ENCODE measurements at places on chromosomes 7 and 10.

GRCh38 chr7:138663725-138664710, 37.1 kb downstream of the SVOPL start:
- peak; percentile 60 for DNase-seq

- DNase-seq: no peak
These were observed 12.3 kb upstream of the PDCD4 start for GRCh38 chr10:110859206-110859972.

GRCh38 chr7:121081327-121081936, 92.9 kb downstream of the CPED1 start:
- DNase-seq: peak; percentile 86

DNA sequence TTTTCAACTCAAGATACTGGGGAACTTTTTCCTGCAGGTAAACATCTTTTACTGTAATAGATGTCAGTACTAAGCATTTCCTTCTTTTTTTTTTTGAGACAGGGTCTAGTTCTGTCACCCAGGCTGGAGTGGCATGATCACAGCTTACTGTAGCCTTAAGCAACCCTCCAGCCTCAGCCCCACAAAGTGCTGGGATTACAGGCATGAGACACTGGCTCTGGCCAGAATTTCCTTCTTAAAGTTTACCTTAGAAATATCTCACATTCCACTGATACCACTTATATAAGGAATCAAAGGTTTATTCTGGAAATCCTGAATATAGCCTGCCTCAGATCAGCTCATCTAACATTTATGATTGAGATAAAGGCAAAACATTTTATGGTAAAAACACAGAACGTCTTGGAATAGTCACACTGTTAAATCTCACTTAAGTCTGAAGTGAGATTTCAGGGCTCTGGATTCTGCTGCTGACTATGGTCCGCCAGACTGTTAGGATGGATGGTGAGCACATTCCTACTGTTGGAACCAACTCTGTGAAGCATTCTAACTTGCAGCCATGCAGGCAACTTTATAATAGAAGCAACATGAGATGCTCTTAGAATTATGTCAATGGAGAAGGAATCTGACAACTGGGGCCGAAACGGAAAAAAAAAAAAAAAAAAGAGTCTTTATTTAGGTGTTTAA, 151.9 kb downstream of the ZMYND11 start:
- no peak for DNase-seq

DNA sequence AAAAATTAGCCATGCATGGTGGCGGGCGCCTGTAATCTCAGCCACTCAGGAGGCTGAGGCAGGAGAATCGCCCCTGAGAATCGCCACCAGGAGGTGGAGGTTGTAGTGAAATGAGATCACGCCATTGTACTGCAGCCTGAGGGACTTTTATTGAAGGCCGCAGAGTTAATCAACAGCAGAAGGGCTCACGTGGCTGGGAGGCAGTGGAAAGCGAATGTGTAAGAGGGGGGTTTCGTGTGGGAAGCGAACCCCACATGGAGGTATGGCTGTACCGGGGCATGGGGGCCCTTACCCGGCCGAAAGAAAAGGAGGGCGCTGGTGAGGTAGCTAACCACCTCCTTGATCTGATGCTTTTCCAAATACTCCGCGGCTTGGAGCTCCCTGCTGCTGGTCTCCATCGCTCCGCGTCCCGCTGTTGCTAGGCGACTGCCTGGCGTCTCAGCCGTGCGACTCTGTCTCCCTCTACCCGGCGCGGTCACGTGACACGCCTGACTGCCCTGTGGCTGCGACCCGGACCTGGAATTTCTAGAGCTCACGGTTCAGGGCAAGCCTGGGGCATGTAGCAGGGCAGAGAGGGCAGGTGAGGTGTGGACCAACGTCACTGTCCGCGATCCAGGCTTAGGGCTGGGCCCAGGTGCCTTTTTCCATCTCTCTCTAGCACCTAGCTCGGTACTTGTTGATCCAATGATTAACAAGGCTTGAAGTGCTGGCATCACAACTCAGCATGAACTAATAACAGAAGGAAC, at the start of gene EFCAB10:
EFCAB10 (minus strand) TSS at position 428 of the 746 bp plus-strand sequence; CDS start at position 398, 30 bp downstream.
- DNase-seq: no peak

DNA sequence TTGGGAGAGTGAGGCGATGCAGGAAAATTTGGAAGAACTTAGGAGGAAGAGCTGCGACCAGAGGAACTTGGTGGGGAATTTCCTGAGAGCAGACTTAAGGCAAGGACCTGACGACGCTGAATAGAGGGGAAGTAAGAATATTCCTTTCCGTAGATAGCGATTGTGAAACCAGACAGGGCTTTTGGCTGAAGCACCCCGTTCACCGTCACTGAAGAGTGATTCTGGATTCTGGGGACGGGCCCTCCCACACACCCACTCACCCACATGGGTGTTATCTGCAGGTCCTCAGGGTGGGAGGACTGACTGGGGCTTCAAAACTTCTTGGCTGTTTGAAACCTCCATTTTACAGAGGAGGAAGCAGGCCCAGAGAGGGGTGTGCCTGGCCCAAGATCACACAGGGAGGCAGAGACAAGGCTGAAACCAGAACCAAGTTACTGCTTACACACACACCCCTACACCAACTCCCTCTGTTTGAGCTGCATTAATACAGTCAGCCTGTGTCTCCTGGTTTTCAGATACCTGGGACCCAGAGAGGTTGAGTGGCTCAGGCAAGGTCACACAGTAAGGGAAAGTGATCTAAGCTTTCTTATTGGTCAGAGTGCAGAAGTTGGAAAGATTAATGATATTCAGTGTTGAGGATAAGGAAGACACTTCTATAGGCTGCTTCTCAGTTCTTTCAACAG, 37.2 kb upstream of the CDH23 start:
- peak; percentile 48 for DNase-seq

DNA sequence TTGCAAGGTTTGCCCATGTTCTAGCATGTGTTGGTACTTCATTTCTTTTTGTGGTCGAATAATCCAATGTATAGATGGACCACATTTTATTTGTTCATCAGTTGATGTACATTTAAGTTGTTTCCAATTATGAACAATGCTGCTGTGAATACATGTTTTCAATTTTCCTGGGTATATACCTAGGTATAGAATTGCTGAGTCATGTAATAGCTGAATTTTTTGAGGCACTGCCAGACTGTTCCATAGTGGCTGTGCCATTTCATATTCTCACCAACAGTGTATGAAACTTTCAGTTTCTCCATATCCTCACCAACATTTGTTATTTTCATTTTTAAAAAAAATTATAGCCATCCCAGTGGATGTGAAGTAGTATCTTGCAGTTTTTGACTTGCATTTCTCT, 90.5 kb downstream of the EZH2 start:
- DNase-seq: no peak

GRCh38 chr7:150848561-150849115, 3.7 kb upstream of the AOC1 start:
- no peak for DNase-seq

- DNase-seq: no peak
These were observed 18.4 kb downstream of the NKX2-3 start for GRCh38 chr10:99551158-99551557.

- peak; percentile 44 for DNase-seq
These were observed 129.5 kb downstream of the KLF6 start for GRCh38 chr10:3655528-3655927.

DNA sequence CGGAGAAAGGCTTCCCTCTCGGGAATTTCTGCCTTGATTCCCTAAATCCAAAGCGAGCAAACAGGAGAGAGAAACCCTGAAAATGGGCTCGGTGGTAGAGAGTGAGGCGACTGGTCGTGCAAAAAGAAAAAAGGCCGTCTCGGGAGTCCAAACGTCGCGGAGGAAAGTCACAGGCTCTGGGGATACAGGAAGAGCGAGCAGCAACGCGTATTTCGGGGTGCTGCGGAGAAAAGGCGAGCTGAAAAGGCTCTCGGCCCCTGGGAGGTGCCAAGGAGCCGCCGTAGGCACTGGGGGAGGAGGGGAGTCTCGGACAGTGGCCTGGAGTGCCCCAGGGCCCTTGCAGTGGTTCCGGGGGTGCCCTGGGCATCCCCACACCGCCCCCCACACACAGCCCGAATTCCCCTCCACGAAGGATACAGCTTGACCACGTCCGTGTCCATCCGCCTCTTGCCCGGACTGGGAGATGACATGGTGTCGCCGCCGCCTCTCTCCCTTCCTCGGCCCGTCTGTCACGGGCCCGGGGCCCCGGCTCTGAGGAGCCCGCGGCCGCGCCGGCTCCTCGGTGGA, 591 bp downstream of the UBE2H start:
- DNase-seq: peak; percentile 38

DNA sequence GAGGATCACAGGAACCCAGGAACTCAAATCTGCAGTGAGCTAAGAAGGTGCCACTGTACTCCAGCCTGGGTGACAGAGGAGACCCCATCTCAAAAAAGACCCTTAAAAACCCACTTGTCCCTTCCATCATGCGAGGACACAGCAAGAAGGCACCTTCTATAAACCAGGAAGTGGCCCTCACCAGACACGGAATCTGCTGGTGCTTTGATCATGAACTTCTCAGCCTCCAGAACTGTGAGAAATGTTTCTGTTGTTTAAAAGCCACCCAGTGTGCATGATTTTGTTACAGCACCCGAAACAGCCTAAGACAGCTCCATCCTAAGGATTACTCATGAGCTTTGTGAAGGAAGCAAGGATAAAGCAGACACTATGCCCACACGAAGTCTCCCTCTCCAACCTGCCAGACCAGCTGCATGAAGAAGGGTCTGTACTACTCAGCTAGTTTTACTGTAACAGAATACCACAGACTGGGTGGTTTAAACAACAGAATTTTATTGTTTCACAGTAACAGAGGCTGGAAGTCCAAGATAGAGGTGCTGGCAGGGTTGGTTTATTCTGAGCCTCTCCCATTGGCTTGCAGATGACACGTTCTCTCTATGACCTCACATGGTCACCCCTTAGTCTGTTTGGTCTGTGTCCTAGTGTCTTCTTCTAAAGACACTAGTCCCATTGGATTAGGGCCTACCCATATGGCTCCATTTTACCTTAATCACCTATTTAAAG, 13.7 kb downstream of the VIM start:
- DNase-seq: no peak

DNA sequence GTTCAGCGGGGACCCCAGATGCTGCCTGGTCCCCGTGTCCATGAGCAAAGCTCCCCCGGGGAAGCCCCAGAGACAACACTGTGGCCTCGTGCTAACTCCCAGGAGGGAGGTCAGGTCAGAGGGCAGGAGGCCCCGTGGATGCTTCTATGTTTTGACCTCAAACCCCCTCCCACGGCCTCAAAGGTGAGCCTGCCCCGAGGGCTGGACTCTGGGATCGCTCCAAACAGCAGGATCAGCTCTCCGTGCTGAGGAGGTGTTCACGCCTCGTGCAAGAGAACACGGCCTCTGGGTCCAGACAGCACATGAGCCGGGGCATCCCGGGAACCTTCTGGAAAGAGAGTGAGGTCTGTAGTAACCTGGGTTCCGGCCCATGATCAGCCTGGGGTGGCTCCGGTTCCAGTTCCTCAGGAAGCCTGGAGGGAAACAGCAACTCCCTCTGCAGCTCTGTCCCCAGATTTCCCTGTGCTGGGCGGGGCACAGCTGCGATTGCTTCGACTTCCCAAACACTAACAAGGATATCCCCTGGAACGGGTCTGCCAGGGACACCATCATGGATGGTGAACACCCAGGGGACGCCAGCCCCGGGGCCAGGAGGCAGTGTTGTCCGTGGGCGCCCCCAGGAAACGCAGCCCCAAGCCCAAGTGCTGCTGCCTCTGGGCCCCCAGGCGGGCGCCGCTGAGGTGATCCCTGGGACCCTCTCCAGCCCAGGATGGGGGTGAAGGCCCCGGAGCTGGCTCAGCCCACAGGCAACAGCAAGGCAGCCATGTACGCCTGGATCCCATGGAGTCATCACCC, 18.0 kb upstream of the INPP5A start:
- DNase-seq: no peak

DNA sequence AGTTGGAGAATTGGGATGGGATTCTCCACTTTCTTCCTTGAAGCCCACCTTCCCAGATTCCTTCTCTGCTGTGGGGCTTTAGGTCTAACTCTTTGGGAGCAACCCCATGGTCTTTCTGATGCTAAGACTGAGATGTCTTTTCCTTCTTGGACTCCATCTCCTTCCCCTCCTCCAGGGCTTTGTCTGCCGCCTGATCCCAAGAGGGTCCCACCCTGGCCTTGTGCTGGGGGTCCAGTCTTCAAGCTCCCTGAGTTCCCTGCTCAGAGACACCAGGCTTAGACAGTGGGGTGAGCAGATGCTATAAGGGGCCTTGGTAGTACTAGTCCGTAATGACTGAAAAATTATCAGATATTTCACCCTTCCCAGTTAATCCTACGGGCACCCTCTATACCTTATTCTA, 150.5 kb downstream of the PTPN20 start:
- DNase-seq: no peak

GRCh38 chr10:126880926-126881325, 24.3 kb upstream of the DOCK1 start:
- no peak for DNase-seq

GRCh38 chr7:19972876-19973275, 199.5 kb upstream of the TMEM196 start:
- DNase-seq: no peak

DNA sequence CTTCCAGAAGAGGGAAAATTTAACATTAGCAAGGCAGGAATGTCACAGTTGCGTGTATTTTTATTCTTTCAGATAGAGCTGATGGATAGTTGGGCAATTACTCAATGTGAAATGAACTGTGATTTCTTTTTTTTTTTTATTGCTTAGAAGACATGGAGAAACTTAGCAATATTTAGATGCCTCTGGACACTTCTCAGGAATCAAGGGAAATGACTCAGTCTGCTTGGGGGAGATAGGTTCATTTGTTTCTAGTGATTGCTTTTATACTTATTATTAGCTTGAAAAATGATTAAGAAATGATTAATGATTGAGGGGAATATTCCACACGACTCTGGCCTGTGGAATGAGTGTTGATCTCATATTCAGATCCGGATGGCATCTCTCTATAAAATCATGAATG, 33.1 kb upstream of the TBX20 start:
- no peak for DNase-seq

GRCh38 chr7:66016131-66016461, 34.1 kb upstream of the GUSB start:
- DNase-seq: no peak

- no peak for DNase-seq
These were observed 593.6 kb downstream of the DNAJB6 start for GRCh38 chr7:157930441-157930840.

- DNase-seq: no peak
These were observed 3.8 kb downstream of the REPIN1 start for GRCh38 chr7:150372271-150373048.

DNA sequence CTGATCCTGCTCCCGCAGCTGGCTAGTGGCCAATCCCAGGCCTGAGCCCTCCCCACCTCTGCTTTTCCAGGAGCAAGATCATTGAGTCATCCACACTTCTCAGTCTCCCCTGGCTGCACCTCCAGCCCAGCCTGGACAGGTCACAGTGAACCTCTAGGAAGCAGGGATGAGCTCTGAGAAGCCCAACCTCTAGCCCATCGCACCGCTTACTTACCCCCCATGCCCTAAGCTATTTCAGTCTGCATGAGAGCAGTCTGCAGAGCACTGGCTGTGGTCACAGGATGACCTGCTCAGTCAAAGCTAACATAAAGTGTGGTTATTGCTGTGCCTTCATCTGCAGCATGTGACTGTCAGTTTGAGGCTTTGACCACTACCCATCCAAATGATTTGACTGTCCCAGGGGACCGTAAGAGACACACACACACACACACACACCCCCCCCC, 129.2 kb downstream of the SORBS1 start:
- DNase-seq: no peak

GRCh38 chr7:11539853-11540252, 292.1 kb downstream of the THSD7A start:
- peak; percentile 73 for DNase-seq

- DNase-seq: no peak
These were observed 1.0 kb downstream of the CRTAC1 start for GRCh38 chr10:98029149-98030092.

GRCh38 chr7:42099470-42100155, 137.4 kb downstream of the GLI3 start:
- DNase-seq: no peak

GRCh38 chr7:151181011-151181431, 6.0 kb downstream of the ASB10 start:
- no peak for DNase-seq
